ENCODE measurements at places on chromosomes 7 and 10. TPM values are rescaled to one million over a fixed set of nuclear protein-coding genes. Genes with fewer than 3 reads are reported as not detected.
A peak's percentile ranks its signal among the peaks of the same experiment; 100 is the strongest.

GRCh38 chr10:70596110-70596798 lies 6.3 kb downstream of the PRF1 start:
- peaks cover 11% of the 10 kb centered on the region for H3K36me3 ChIP-seq
- peak overlapping the region; percentile 87 for H3K27ac ChIP-seq
- no peak for DNase-seq
- peaks cover 17% of the 10 kb centered on the region for H3K27me3 ChIP-seq

Gene ADAMTS14
- not detected for total RNA-seq

GRCh38 chr10:124005091-124005490 lies 88.3 kb downstream of the CHST15 start:
- H3K27me3 ChIP-seq, result peaks cover 10% of the 10 kb centered on the region
- H3K36me3 ChIP-seq, result no peaks in the 10 kb centered on the region
- H3K27ac ChIP-seq, result no peak overlapping the region

DNA sequence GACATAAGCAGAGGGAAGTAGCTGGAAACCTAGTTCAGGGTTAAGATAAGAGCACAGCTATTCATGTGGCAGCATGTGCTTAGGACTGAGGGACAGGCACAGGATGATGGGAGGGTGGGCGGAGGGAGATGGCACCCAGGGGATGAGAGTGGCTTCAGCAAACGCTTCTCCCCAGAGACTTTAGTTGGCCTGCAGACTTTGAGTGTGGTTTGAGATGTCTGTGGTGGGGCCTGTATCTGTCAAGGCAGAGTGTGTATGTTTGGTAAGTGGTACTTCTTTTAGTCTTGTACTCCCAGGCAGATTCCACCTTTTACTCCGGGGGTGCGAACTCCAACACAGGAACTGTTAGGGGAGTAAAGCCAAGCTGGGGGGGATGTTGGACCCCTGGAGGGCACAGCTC lies 88.9 kb downstream of the WDFY4 start:
- peaks cover 8% of the 10 kb centered on the region for H3K27me3 ChIP-seq
- no peak overlapping the region for H3K4me3 ChIP-seq
- no peak overlapping the region for H3K27ac ChIP-seq

Gene LGI1
- not detected for total RNA-seq

- H3K4me1 ChIP-seq, result no peaks in the 10 kb centered on the region
- H3K27ac ChIP-seq, result no peak overlapping the region
- DNase-seq, result no peak
- H3K36me3 ChIP-seq, result no peaks in the 10 kb centered on the region
Observed at GRCh38 chr7:20514364-20514763, 101.1 kb upstream of the ABCB5 start.

Gene ADARB2
- not detected for total RNA-seq

All from T-helper 17 cell (primary cell).